Aorta (tissue), 5 donors: ENCODE measurements at places on chromosomes 7 and 10. TPM values are rescaled to one million over a fixed set of nuclear protein-coding genes. Genes with fewer than 3 reads are reported as not detected.

GRCh38 chr10:102267748-102268147, 22.4 kb downstream of the GBF1 start:
- no peak for DNase-seq

USP54 gene
- 32.6 TPM for total RNA-seq

GRCh38 chr10:7969623-7970022, 84.9 kb upstream of the GATA3 start:
- no peak for DNase-seq

GRCh38 chr7:128931190-128931798, 6.4 kb upstream of the IRF5 start:
- peak; percentile 60 for DNase-seq
